T-helper 2 cell (primary cell): ENCODE measurements at places on chromosomes 7 and 10.
A peak's percentile ranks its signal among the peaks of the same experiment; 100 is the strongest.

DNA sequence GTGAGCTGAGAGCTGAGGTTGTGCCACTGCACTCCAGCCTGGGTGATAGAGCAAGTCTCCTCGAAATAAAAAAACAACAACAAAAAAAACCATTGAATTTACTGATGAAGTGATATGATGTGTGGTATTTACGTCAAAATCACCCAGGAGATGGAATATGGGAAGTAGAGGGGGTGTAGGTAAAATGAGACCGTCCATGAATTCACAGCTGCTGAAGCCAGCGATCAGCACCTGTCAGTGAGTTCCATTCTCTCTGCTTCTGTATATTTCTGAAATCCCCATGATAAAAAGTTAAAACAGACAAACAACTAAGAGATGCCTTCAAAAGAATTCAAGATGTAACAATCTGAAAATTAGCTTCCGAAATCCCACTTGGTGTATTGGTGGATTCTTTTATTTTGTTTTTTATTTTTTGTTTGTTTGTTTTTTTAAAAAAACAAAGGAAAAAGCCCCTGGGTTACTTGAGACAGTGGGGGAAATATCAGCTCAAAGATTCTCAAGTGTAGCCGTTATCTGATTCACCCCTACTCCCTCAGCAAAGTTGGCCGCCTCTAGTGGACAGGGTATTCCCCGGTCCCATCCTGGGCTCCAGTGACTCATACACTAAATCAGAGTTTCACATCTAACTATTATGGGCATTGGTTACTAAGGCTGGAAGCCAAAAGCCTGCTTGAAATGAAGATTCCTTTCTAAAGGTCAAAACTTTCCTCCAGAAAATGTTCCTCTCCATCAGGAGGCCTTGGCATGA lies 76.4 kb downstream of the MAP3K8 start:
- DNase-seq: peak; percentile 22

- DNase-seq: peak; percentile 93
Observed at GRCh38 chr10:43453266-43453831, 16.4 kb downstream of the ZNF487 start.

GRCh38 chr10:4453950-4454349 lies 372.1 kb upstream of the AKR1E2 start:
- no peak for DNase-seq

- DNase-seq: no peak
Observed at GRCh38 chr7:55235115-55235514, 130.0 kb upstream of the LANCL2 start.

DNA sequence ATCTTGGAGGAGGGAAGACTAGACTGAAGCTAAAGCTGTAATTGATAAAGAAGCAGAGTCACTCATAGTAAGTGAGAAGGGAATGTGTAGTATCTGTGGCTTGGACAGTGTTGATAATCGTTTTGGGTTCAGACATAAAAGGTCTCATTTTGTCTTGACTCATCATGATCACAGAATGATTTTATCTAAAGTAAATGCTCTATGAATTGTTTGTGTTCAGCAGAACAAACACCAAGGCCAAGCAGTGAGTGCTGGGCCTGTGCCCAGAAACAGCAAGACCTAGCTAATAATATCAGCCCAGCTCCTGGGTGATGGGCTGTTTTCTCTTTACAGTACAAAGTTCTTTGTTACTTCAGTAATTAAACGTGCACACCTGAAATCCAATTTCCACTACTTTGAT lies 26.7 kb upstream of the CD36 start:
- no peak for DNase-seq

- no peak for DNase-seq
Observed at GRCh38 chr7:158271646-158272045, 316.0 kb downstream of the PTPRN2 start.

GRCh38 chr7:7702826-7703225 lies 15.6 kb downstream of the RPA3 start:
- DNase-seq: no peak

DNA sequence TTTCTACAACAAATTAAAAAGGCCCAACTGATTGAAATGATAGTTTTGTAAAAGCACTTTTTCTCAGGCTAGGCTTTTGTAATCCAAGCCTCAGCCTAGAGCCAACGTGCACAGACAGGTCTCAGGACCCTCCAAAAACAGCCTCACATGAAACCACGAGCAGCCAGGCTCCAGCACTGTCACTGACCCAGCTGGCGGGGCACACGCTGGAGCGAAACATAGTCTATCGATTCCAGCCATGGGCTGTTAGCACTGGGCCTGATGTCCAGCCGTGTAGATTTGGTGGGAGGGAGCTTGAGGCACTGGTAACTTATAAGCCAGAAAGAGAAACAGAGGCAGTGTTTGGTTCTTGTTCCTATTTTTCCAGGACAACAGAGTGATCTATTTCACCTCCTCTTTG lies 104.5 kb downstream of the EBF3 start:
- no peak for DNase-seq

DNA sequence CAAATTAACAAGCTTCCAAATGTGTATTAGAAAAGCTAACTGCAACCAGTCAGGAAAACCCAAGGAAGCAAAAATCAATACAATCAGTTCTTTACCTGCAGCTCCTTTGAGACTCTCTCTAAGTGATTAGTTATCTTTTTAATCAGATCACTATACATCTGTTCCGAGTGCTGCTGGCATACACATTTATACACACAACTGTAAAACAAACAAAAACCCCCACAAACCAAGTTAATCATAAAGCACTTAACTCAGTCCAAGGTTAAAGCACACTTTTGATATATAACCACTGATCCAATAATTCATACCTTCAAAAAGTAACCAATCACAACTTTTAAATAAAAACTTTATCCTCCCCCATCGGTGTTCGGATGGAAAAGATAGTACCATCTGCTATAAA lies 25.6 kb downstream of the CACUL1 start:
- DNase-seq: no peak

- DNase-seq: no peak
Observed at GRCh38 chr7:128435327-128435686, 20.4 kb upstream of the HILPDA start.

GRCh38 chr10:118868589-118868988 lies 113.8 kb upstream of the CACUL1 start:
- DNase-seq: no peak

DNA sequence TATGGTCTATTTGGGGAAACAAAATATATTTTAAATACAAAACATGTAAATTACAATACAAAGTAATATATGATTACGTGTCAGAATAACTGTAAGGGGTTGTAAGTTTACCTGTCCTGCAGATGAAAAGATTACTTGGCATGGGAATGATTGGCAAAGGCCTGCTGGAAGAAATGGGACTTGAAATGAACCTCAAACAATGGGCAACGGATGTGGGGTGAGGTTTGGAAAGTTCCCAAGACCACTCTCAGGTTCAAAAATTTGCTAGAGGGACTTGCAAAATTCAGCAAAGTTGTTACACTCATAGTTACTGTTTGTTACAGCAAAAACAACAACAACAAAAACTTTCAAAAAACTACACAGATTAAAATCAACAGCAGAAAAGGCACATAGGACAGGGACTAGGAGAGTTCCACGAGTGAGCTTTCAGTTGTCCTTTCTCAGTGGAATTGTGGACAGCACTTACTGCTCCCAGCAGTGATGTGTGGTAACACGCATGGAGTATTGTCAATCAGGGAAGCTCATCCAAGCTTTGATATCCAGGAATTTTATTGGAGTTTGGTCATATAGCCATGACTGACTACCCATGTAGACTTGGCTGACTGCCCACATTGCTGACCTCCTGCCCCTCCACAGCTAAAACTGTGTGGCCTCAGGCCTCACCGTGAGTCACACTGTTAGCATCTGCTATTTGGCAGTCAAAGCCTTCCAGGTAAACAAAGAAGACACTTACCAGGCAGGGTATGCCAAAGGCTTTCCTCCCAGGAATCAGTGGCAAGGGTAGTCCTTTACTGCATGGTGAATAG lies 43.8 kb downstream of the EXOC6 start:
- DNase-seq: no peak

DNA sequence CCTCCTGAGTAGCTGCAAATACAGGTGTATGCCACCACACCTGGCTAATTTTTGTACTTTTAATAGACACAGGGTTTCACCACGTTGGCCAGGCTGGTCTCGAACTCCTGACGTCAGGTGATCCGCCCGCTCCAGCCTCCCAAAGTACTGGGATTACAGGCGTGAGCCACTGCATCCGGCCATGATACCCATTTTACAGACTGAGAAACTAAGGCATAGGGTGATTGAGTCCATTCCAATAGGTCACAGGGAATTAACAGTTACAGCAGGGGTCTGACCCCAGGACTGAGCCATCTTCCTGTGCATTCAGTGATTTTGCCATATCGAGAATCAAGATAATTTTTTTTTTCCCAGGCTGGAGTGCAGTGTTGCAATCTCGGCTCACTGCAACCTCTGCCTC lies 12.3 kb upstream of the CTBP2 start:
- DNase-seq: no peak

DNA sequence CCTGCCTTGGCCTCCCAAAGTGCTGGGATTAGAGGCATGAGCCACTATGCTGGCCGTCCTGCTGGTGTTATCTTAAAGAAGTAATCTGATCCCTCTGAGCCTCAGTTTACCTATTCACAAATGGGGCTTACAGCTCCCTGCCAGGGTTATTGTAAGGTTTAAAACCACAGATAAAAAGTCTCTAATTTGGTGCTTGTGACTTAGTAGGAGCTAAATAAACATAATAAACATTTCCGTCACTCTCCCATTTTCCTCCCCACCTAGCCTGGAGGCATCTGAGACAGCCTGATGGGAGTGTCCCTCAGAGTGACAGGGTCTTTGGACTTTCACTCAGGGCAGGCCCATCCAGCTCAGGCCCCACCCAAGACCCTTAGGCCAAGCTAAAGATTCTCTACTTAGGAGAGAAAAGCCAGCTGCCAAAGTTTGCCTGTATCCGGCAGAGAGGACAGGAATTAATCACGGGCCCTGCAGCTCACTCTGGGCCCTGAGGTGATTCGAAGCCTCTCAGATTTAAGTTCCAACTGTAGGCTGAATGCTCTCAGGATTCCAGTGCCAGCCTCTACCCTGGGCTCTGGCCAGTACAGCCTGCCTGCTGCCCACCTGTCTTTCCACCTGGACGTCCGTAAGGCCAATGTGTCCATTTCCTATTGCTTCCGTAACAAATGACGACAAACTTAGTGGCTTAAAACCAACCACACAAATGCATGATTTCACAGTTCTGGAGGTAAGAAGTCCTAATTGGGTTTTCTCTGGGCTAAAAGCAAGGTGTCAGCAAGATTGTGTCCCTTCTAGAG lies 21.8 kb upstream of the DUSP5 start:
- no peak for DNase-seq

GRCh38 chr10:66394342-66395063 lies 531.3 kb upstream of the LRRTM3 start:
- DNase-seq: no peak

DNA sequence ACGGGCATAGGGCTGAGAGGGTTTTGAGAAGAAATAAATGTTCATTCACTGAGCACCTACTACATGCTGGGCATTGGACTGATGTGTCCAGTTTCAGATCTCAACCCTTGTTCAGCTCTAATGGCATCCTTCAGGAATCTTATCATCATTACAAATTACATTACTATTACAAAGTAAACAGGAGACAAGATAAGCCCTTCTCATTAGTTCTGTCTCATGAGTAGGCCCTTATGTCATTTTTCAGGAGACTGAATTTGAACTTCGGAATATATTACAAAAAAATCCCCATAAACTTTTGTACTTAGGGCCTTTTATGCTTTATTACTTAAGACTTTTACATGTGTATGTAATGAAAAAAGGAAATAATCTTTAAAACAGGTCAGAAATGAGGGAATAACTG lies 289.7 kb downstream of the BAMBI start:
- DNase-seq: no peak

GRCh38 chr10:89591796-89592271 lies 53.2 kb downstream of the PANK1 start:
- DNase-seq: no peak

- DNase-seq: no peak
Observed at GRCh38 chr7:113698556-113699220, 220.1 kb downstream of the PPP1R3A start.

- no peak for DNase-seq
Observed at GRCh38 chr10:110349831-110350230, 45.1 kb upstream of the SMNDC1 start.

DNA sequence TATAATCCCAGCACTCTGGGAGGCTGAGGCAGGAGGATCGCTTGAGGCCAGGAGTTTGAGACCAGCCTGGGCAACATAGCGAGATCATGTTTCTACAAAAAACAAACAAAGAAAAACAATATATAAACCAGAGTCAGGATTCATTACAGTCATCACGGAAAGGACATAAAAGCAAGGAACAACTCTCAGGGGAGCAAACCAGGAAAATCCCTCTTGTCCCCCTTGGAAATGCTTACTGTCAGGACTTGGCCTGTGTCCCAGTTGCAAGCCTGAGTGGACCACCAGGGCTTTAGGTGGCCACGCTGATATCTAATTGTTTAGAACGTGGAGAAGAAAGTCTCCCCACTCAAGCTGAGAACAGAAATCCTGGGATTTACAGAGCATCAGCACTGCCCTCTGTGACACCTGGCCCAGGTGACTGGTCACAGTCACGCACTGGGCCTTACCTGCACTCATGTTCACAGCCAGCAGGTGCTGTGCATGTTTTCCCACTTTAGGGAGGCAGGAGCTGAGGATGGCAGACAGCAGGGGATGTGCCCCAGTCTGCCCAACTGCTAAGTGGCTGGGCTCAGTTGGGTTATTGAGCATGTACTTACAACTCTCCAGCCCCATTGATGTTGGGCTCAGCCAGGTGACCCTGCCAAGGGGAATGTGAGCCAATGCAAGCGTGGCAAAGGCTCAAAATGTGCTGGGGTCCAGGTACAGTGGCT lies 60.9 kb downstream of the TMEM130 start:
- DNase-seq: no peak

DNA sequence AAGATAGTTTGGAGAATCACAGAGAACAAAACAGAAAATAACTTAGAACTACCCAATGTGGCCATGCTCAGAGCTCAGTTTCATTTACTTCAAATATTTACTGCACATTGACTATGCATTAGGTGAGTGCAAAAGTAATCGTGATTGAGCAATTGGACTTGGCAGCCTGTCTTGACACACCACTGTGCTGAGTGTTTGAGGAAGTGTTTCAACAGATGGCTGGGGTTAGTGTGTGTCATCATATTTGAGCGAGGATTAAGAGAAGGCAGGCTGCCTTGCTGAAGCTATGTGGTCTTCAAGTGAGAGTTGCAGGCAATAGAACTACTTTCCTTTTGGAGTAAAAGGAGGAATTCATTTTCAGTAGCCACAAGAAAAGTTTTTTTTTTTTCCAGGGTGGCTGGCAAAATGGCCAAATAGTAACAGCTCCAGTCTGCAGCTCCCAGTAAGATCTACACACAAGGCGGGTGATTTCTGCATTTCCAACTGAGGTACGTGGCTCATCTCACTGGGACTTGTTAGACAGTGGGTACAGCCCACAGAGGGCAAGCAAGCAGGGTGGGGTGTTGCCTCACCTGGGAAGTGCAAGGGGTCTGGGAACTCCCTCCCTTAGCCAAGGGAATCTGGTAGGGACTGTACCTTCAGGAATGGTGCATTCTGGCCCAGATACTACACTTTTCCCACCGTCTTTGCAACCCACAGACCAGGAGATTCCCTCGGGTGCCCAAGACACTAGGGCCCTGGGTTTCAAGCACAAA lies 37.6 kb downstream of the AKR1C4 start:
- DNase-seq: no peak

DNA sequence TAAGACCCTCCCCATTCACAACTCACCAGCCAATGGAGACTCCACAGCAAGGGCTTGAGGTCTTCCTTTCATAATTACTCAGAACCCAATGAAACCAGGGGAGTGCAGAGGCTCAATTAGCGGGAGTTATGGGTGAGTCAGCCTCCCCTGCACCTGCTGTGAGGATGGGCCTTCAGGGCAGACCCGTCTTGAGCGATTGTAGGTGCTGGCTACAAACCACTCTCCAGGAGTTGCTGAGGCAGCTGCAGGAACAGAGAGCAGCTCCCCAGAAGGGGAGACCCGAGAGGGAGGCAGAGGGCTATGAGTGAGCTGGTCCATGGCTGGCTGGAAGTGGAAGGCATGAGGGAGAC lies 58.5 kb upstream of the SORCS3 start:
- DNase-seq: no peak
